CD4-positive, alpha-beta T cell treated with Interleukin-1 beta for 1 hour (primary cell): ENCODE measurements at places on chromosomes 1 and 21.

GRCh38 chr1:111776391-111776790, 20.7 kb downstream of the DDX20 start:
- no peak for DNase-seq

DNA sequence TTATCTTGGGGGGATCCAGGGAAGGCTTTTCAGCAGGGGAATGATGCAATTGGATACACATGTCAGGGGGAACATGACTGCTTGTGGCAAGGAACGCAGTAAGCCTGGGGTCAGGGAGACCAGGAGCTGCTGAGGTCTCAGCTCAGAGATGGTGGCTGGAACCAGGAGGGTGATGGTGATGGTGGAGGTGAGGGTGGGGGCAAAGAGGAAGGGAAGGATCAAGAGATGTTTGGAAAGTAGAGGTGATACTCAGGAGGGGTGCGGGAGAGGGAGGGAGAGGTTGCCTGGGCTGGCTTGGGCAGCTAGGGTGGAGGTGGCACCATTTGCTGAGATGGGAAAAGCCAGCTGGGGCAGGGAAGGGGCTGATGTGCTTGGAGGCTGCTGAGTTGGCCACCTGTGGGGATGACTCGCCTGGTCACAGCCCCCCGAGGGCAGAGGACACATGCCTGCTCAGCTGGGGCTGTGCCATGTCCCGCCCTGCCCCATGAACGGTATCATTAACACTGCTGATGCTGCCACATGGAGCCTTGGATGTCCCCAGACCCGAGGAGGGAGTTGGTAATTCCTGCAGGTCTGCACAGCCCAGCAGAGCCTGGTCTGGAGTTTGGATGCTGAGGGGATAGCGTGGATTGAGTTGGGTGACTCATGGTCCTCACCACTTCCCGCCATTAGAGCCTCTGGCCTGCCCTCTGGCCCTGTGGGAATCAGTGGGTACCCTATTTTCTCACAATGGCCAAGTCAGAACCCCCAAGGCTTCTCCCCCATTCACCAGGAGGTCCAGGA, 6.3 kb upstream of the PADI1 start:
- no peak for DNase-seq

DNA sequence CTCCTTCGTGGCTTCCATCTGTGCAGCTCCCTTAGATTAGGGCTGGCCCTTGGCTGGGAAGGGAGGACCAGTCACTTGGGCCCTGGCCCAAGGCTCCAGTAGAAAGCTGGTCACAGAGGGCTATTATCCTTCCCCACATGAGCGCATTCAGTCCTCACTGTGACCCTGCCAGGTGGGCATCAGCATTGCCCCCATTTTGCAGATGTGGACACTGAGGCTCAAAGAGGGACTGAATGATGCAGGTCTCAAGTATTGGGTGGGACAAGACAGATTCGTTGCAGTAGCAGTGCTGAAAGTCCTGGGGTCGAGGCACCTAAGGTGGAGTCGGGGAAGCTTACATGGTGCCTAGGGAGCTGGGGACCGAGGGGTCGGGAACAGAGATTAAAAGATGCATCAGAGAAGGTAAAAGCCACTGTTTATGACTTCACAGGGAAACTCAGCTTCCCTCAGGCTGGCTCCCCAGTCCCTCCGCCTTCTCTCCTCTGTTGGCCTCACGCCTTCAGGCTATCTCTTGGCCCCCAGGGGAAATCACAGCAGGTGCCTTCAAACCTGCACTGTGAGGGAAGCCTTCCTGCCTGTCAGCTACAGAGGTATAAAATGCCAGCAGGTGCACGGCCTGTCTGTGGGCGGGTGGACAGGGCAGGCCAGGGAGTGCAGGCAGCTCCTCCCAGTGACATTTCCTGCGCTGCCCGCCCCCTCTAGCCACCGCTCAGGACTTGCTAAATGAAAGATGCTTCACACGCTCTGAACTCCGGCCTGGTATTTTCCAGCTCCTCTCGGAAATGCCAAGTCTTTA, 178.4 kb downstream of the GRIK3 start:
- DNase-seq = no peak

DNA sequence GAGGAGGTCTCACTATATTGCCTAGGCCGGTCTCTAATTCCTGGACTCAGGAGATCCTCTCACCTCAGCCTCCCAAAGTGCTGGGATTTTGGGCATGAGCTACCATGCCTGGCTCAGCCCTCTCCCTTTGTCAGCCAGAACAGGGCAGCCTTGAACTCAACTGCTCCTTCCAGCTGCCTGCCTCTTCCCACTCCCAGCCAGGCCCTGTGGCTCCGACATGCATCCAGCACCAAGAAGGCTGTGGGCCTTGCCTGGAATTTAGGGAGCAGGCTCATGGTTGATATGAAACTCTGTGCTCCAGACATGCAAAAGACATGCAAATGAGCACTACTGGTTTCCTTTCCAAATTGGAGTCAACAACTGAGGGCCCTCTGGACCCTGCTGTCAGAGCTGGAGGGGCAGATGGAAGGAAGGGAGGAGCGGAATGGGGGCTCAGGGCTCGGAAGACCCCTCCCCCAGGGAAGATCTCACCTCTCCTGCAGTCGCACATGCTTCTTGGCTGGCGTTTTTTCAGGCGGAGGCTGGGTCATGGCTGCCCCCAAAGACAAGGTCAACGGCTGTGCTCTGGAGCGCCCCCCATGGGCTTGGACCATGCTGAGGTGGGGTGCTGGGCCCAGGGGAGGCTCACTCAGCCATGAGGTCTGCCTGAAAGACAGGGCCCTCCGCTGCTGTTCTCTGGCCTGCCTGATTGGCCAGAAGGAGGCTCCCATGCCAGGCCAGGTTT, 1.4 kb downstream of the PTPN7 start:
- DNase-seq = no peak
